Ovary (tissue), 10 donors: ENCODE measurements at places on chromosomes 6 and 20. TPM values are rescaled to one million over a fixed set of nuclear protein-coding genes. Genes with fewer than 3 reads are reported as not detected.

DNA sequence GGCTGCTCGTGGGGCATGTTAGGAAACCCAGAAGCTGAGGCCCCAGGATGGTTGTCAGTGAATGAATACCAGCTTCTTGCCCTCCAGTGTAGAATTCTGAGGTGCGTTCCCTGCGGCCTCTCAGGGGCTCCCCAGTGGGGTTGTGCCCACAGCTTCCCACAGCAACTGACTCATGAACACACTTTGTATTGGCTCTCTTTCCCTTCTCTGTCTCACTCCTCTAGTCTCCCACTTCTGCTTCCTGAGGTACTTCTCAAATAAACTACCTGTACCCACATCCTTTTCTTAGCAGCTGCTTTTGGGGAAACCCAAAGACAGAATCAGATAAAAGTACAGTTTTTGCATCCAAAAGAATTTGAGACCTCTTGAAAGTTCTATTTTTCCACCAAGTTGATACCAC is 107.7 kb upstream of the JAG1 start:
- DNase-seq, result no peak

DNA sequence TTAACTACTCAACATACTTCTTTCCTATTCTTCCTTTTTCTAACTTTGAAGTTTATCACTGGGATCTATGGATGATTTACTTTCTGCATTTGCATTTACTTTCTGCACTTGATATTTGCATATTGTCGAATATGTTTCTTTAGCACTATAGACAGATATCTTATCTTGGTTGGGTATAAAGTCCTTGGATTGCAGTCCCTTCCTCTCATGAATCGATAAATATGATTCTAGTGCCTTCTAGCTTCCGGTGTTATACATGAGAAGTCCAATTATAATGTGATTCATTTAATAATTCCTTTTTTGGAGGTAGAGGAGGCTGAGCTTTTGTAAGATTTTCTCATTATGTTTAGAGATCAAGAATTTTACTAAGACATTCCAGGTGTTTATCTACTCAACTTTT is 321.2 kb upstream of the RUNX2 start:
- DNase-seq, result no peak

GRCh38 chr6:16844183-16844582 is 82.9 kb upstream of the ATXN1 start:
- DNase-seq, result no peak

DNA sequence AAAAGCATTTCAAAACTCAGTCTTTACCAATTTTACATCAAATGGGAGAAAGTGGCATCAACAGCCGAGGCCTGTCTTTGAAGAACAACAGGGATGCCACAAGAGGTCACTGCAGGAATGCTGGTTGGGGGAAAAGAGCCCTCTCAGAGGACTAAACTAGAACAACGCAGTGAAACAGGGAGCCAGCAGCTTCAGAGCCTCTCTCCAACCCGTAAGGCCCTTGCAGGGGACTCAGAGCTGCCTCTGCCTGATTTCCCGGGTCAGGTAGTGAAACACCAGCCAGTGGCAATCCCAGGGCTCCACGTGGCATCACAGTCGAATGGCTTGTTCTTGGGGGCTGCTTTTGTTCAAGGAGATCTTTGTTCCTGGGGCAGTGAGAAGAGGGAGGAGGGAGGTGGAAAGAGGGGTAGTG is 55.0 kb upstream of the KCNK16 start:
- DNase-seq, result peak; percentile 71

- DNase-seq, result no peak
Observed at GRCh38 chr20:43904827-43905177, 9.8 kb upstream of the TOX2 start.

- no peak for DNase-seq
Observed at GRCh38 chr20:22821081-22821727, 213.9 kb upstream of the SSTR4 start.

- no peak for DNase-seq
Observed at GRCh38 chr6:20147469-20147868, 64.8 kb downstream of the MBOAT1 start.

GRCh38 chr6:106557837-106558236 is 71.5 kb downstream of the RTN4IP1 start:
- DNase-seq, result no peak

Gene ARMH2
- total RNA-seq, result not detected

Gene MEP1A
- not detected for total RNA-seq

DNA sequence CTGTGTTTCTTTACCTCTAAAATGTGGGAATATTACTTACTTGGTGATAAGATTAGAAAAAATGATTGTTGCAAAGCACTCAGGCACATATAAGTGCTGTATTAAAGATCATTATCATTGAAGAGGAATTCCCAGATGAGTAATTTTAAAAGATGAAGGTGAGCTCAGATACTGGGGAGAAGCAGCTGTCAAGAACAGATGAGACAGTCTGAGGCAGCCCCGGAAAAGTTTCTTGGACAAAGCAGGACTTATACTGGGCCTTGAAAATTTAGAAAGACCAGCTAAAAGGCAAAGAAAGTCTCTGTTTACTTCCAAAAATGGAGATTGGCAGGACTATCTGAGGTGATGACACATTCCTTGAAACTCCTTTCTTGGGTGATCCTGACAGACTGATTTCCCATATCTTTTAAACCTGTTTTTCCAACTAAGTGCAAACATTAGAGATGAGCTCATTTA is 93.8 kb upstream of the MARCKS start:
- DNase-seq, result no peak

GRCh38 chr20:57394121-57395082 is 3.2 kb downstream of the RBM38 start:
- DNase-seq, result peak; percentile 41

Gene RFX6
- not detected for total RNA-seq

GRCh38 chr20:57696401-57696961 is 13.3 kb downstream of the PMEPA1 start:
- DNase-seq, result no peak

Gene HLA-DOB
- total RNA-seq, result 0.82 TPM

Gene MYL9
- total RNA-seq, result 693 TPM

- DNase-seq, result no peak
Observed at GRCh38 chr20:3371754-3372153, 35.7 kb downstream of the DNAAF9 start.

DNA sequence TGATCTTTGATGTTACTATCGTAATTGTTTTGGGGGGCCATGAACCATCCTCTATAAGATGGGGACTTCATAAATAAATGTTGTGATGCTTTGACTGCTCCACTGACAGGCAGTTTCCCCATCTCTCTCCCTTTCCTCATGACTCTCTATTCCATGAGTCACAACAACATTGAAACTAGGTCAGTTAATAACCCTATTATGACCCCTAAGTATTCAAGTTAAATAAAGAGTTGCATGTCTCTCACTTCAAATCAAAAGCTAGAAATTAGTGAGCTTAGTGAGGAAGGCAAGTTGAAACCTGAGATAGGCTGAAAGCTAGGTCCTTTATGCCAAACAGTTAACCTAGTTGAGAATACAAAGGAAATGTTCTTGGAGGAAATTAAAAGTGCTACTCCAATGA is 491.0 kb downstream of the HAO1 start:
- no peak for DNase-seq

Gene KCNB1
- total RNA-seq, result 0.33 TPM

DNA sequence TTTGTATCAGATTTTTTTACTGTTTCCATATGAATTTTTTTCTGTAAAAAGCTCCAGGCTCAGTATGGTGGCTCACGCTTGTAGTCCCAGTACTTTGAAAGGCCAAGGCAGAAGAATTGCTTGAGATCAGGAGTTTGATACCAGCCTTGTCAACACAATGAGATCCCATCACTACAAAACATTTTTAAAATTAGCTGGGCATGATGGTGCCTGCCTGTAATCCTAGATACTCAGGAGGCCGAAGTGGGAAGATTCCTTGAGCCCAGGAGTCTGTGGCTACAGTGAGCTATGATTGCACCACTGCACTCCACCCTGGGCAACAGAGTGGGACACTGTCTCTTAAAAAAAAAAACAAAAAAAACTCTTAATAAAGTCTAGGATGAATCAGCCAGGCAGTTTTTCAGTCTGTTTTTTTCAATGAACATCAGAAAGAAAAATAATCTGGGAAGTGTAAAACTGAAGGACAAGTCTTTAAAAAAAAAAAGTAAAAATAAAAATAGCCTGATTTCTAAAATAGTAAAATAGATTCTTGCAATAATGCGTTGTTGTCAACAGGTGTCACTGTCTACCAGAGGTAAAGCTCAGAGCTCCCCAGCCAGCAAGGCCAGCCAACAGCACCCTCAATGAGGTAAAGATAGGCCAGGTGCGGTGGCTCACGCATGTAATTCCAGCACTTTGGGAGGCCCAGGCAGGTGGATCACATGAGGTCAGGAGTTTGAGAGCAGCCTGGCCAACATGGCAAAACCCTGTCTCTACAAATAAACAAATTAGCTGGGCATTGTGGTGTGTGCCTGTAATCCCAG is 9.3 kb upstream of the ATG5 start:
- DNase-seq, result peak; percentile 23

DNA sequence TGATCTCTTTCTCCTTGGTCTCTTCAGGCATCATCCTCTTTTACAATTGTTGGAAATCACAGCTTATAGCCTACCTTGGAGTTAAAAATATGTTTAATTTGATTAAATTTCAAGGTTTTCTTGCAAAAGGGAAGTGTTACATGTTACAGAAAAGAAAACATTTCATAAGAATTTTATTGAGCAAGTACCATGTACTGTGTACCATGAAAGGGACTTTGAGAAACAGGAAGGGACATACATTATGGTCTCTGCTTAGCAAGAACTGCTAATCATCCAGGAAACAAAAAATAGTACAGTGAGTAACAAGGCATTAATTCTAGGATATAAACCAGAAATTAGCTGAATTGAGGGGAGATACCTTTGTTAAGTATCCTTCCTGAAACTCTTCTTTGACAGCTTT is 145.3 kb upstream of the SPACA1 start:
- DNase-seq, result no peak

DNA sequence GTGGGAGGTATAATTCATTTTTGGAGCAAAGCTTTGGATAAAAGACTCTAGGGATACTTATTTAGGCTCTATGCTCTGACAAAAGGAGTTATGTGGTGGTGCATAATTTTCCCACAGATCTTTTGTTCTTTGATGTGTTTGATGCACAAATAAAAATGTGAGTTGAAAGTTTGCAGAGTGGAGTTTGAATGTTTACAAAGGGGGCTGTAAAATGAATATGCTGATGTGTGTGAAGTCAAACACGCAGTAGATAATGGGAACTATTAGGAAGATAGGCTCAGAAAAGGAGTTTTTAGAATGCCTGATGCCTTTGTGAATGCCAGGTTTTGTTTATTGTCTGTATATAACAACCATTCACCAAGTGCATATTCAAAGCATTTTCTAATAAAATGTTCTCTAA is 545.0 kb upstream of the EPHA7 start:
- DNase-seq, result no peak

GRCh38 chr6:86943819-86944407 is 6.6 kb downstream of the HTR1E start:
- DNase-seq, result no peak

Gene NOTCH4
- total RNA-seq, result 13.6 TPM

GRCh38 chr20:57265336-57265996 is 975 bp downstream of the BMP7 start:
- DNase-seq, result no peak

Gene CDH22
- total RNA-seq, result 0.33 TPM

Gene RPL10A
- 2,596 TPM for total RNA-seq

DNA sequence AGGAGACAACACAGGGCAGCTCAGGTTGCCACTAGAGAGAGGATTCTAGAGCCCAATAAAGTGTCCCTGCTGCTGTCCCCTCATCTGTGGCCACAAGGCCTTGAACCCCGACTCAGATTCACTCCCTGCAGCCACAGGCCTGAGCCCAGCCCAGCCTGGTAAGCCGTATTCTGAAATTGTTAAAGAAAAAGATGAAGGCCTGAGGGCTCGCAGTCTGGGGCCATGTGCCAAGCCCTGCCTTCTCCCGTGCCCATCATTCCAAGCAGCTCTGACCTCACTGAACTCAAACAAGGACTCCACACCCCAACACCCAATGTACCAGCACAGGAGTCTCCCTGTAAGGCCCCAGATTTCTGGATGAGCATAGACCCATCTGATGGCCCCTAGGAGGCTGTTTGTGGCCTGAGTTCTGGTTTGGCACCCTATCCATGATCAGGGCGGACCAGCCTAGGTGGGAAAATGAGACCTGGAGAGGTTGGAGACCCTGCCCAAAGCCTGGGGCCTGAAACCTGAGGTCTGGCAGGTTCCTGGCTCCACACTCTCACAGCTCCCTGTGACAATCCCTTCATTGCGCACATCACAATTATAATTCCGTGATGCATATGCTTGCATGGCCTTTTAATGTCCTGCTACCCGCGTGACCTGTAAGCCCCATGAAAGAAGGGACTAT is 62.0 kb upstream of the TOP1 start:
- DNase-seq, result no peak

- no peak for DNase-seq
Observed at GRCh38 chr6:166162599-166163342, 4.9 kb downstream of the TBXT start.

GRCh38 chr20:58017231-58017969 is 211.1 kb downstream of the ANKRD60 start:
- DNase-seq, result no peak

Gene TPX2
- total RNA-seq, result 0.36 TPM

DNA sequence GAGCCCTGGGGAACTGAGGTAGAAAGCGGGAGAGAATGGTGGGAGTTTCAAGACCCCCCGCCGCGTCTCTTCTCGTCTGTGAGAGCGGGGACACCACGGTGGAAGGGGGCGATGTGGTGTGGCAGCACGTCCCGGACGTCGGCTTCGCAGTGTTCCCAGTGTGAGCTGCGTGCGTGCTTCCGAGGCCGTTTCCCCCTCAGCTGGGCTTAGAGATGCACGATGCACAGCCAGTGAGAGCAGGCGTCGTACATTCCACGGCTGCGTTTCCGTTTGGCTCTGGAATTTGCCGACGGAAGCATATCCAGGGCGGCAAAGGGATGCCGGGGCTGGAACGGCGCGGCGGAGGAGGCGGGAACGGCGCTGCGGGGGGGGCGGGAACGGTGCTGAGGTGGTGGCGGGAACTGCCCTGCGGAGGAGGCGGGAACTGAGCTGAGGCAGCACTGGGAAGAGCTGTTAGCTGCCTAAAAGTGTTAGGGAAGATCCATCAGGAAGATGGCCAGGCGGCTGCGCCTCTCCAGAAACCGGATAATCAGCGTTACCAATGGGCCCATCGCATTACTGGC is 37.7 kb downstream of the KIF25 start:
- peak; percentile 75 for DNase-seq

DNA sequence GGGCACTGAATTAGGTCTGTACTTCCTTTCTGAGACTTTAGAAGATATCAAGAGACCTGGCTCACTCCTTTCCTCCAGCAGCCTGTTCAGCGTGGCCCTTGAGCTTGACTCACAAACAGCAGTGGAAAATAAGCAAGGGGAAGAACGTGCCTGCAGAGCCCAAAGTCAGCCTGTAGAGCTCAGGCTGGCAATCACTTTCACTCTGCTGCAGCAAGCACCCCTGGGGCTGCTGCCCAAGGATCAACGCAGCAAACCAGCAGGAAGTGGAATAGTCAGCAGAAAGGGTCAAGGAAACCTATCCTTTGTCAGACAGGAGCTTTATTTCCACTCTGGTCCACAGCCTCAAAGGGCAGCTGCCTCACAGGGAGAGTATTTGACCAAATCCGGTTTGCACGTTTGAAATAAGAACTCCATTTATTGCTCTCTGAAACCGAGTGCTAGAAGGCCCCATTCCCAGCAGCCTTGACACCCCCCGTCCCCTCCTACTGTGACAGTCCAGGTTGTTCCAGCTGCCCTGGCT is 77.4 kb downstream of the PRDM1 start:
- no peak for DNase-seq

Gene SYCP2L
- 1.5 TPM for total RNA-seq

Gene SLC52A3
- total RNA-seq, result 1.9 TPM

Gene TCF15
- total RNA-seq, result 0.75 TPM
